NCI-H1436 (cell line): ENCODE measurements at places on chromosomes 6 and 20.

GRCh38 chr6:150072201-150072600, 3.3 kb upstream of the ULBP3 start:
- DNase-seq, result no peak

DNA sequence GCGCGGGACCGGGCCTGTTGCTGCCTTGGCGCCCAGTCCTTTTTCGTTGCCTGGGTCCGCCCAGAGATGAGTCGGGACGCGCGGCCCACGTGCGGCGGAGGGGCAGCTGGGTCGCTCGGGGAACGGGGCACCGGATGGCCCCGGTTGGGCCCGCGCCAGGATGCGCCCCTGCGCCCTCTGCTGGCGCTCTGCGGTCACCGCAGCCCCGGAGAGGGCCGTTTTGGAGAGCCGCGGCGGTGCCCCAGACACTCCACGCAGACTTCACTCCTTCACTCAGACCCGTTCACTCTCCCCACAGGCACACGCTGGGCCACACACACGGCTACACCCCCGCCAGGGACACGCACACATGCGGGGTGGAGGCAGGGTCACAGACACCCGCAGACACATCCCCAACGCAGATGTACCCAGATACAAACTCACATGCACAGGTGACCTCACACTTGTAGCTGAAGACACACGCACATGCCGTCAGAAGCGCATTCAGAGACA, 38.8 kb downstream of the SRC start:
- no peak for DNase-seq

- no peak for DNase-seq
These were observed 370.3 kb downstream of the CD109 start for GRCh38 chr6:74066168-74066871.

DNA sequence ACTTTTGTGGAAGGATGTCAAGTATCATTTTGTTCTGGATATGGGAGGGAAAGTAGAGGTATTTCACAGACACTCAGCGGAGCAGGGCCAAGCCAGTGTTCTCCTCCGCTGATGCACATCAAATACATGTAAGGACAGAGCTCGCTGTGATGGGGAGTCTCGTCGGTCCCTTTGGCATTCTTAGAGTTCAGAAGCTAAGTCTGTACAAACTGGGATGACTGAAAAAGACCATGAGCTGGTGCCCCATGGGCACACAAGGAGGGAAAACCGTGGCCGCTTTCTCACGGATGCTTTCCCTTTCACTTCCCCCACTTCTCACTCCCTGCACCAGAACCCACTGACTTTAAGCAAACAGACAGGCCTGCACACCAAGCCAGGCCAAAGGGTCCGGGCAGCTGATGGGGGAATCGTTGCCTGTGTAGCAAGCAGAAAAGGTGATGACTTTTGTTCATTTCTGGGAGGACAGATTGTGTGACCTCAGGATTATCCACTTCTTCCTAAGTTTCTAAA, 27.7 kb upstream of the MPC1 start:
- no peak for DNase-seq

GRCh38 chr20:41704896-41705295, 86.7 kb upstream of the CHD6 start:
- DNase-seq, result no peak

DNA sequence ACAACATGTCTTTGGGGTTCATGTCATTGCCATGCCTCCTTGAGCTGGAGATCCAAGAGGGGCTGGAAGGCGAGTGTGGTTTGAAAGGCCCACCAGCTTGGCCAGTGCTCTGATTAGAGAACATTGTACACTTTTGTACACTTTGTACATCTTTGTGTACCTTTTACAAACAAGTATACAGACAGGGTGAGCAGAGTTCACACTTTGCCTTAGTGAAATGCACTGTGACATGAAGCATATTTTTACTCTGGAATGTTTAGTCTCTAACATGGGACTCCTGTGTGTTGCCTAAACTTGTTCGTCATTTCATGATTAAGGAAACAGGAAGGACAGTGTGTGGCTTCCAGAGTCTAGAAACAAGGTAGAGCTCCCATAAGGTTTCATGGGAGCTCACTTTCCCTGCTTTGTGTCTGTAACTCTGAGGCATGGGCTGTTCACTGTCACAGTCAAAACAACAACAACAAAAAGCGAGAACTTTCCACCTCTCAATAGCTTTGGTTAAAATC, 225.8 kb upstream of the SOX4 start:
- no peak for DNase-seq

GRCh38 chr6:39214120-39214813, 15.0 kb downstream of the KCNK5 start:
- DNase-seq, result no peak
